Jurkat, Clone E6-1 (cell line): ENCODE measurements at places on chromosomes 1 and 21.

DNA sequence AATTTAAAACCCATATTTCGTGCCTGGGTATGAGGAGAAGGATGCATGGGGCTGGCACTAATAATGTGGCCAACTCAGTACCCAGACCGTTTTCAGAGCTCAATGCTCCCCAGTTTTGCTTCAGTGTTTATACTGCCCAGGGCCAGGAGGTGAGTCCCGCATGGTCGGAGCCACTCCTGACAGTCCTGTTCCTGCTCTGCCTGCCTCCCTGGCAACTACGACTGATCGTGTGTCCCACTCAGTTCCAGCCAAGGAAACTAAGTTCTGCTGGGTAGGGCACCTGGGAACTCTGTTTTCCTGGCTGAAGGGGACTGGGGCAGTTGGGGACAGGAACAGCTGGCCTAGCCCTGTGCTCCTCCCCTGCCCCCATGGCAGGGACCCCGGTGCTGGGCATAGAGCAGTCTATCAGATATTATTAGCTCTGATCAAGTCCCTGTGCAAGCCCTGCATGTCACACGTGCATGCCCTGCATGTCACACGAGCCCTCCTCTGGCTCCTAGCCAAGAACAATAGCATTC, 19.2 kb downstream of the S100A7 start:
- DNase-seq: no peak

DNA sequence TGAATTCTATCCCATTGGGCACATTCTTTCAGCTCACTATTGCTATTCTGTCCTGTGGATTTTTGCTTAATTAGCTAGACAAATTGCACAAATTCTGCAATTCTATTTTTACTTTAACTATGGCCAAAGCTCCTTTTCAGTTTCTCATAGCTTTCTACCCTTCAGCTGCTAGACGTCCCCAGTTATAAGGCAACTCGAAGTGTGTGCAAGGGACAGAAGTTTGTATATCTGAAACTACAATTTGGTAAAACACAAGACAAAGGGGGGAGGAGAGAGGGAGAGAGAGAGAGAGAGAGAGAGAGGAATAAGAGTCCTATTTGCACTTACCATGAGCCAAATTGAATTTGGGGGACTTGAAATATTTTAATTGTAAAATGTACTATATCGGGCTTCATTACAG, 91.8 kb downstream of the SETD4 start:
- DNase-seq: no peak

DNA sequence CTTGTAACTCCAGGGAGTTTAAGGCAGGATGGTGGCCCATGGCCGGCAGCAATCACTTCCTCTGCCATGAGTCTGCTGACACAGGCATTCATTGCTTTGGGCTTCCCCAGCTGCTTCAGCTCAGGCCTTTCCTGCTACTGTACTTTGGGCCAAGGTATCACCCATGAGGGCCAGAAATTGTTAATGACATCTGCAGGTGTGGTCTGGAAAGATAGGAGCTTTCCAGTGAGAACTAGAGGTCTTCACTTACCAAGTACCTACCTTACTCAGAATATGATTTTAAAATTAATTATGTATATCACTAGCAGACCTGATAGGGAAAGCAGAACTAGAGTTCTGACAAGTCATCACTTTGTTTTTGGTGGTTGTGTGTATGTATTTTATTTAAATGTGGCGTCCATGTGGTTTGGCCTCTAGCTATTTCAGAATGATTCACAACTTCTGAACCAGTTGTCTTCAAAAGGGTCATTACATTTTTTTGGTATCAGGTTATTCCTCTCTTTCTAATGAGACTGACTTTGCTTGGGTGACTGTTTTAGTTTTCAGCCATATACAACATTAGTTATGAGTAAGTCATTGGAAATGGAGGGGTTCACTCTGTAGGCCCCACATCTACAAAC, 2.7 kb downstream of the RGL1 start:
- no peak for DNase-seq

- no peak for DNase-seq
Measured at GRCh38 chr1:157399984-157400382, 152.3 kb downstream of the FCRL5 start.

DNA sequence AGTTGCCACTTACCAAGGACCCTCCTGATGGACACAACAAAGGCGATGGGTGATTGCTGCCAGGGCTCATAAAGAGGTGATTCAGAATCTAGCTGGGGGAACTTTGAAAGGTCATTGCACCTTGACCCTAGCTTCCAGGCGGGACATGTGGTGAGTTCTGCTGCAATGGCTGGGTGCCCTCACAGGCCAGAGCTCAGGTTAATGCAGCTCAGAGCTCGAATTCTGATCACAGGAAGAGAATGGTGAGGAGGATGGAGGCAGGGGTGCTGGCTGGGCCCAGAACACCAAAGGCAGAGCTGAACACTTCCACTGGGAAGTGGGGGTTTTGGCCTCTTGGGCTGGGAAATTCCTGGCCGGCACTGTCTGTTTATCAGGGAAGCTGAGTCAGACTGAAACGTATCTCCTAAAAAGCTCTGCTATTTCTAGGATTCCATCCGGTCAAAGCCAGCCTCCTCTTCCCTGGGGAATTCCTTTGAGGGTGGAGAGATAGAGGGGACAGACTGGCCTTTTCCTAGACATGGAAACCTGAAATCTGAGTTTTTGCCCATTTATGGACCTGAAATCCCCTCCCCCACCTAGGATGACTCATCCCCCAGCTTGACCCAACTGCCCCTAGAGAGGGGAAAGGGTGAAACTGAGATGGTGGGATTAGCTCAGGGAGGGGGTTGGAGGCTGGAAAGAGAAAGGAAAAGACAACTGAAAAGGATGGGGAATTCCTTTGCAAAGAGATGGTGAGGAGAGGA, 27.2 kb downstream of the NUAK2 start:
- no peak for DNase-seq

- no peak for DNase-seq
Measured at GRCh38 chr1:60126723-60127122, 53.2 kb upstream of the C1orf87 start.

DNA sequence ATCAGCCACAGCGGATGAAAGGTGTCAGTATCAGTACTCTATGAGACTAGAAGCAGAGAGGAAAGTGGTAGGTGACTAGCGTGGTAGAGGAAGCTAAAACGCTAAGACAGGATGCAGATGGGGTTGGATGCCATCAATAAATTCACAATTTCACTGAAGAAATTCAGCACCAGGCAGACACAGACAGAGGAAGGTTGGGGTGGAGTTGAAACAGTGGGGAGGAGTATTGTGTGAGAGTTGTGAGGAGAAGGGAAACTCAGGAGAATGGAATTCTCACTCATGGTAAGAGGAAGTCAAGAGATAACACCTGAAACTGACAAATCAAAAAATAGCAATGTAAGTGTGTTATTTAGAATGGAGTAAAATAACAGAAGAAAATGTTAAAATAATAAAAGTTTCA, 208.5 kb upstream of the DAB1 start:
- DNase-seq: no peak

GRCh38 chr1:50529510-50529909, 106.3 kb upstream of the DMRTA2 start:
- no peak for DNase-seq

DNA sequence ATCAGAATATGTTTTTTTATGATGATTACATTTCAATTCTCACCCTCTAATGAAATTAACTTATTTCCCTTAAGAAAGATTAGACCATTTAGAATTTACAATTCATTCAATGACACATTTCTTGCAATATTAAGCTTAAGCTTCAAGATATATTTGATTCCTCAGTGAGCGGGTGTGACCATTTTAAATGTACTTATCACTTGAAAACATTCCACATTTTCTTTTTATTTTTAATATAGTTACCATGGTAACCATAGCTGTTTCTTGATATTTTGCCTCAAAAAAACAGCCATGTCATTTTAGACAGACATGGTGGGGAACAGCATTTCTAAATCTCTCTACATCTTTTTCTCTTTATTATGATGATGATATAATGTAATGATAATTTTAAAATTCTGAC, 1029.0 kb upstream of the B3GALT2 start:
- no peak for DNase-seq

GRCh38 chr1:154998818-154999570, 3.6 kb upstream of the ZBTB7B start:
- DNase-seq: peak; percentile 88

DNA sequence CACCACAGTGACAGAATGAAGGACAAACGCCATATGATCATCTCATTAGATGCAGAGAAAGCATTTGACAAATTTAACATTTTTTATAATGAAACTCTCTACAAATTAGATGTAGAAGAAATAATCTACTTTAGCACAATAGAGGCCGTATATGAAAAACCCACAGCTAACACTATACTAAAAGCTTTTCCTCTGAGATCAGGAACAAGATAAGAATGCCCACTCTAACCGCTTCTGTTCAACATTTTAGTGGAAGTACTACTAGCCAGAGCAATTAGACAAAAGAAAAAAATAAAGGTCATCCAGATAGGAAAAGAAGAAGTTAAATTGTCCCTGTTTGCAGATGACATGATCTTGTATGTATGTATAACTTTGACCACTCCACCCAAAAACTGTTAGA, 109.7 kb downstream of the SLC35F3 start:
- no peak for DNase-seq

DNA sequence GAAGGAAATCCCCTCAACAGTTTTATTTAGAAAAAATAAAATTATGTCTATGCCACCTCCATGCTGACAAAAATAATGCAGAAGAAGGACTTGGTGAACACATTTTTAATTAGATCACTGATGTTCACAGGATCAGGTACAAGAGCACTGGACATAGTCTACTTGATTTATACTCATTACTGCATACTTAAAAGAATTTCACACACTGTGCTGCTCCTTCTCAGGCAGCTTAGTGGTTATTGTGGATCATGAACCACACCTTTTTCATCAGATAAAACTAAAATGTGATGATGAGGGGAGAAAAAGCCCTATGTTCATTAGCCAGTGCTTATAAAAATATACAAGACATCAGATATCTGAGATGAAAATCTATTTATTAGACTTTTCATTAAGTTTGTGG, 103.3 kb upstream of the DPH5 start:
- DNase-seq: peak; percentile 75

- DNase-seq: no peak
Measured at GRCh38 chr1:28560886-28561285, 8.0 kb downstream of the TRNAU1AP start.

DNA sequence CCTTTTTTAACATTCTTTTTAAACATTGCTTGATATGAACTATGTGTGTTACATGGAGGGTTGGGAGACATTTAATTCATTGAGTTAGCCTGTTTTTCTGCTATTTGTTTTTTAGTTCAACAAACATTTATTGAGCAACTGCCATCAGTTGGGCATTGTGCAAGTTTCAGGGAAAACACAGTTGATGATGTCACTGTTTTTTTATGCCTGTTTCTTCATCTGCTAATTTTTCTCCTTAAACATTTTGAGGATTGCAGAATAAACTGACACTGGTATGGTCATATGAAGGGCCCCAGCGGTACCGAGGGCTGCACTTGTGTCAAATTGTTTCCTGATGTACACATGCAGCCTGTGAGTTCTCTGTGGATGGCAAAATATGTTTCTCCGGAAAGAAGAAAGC, 253.0 kb downstream of the FGGY start:
- no peak for DNase-seq

DNA sequence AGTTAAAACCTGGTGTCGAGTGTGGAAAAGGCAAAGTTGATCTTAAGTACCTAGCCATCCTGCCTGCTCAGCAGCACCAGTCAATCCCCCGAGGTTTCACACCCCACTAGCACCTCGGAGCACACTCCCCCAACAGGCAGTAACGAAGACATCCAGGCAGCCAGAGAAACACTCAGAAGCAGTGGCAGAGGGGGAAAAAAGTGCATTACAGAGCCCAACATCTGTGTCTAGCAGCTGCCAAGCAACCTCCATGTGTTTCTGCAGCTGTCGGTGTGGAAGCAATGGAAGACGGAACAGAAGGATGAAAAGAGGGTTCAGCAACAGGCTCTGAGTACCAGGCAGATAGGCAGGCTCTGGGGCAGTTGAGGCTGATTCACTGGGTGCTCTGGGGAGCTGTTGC, 73.4 kb upstream of the PROX1 start:
- DNase-seq: peak; percentile 12

DNA sequence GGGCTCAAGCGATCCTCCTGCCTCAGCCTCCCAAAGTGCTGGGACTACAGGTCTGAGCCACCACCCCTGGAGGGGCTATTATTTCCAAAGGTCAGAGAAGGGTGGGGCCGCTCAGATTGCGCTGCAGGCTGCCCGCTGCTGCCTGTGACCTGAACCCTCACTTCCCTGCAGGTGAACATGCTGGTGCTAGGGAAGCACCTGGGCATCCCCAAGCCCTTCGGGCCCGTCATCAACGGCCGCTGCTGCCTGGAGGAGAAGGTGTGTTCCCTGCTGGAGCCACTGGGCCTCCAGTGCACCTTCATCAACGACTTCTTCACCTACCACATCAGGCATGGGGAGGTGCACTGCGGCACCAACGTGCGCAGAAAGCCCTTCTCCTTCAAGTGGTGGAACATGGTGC, 8.6 kb upstream of the PADI6 start:
- no peak for DNase-seq

DNA sequence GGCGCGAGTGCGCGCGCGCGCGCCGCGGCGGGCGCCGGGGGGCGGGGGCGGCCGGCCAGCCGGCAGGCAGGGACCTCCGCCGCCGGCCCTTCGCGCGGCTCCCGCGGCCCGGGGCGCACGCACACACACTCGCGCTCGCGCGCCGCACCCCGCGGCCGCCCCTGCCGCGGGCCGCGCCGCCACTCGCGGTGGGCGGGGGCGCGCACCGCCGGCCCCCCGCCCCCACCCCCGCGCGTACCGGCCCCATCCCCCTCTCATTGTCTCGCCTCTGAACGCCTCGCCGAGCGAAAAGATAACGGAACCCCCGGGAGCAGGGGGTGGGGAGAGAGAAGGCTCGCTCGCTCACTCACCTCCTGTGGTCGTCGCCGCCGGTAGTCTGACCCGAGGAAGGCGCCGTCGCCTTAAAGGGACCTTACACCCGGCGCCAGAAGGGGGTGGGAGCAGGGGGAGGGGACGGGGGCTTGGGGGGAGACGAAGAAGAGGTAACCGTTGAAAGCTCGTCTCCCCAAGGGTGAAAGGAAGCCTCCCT, 428 bp downstream of the POGZ start:
- peak; percentile 59 for DNase-seq

GRCh38 chr1:182406012-182406411, 5.5 kb upstream of the TEDDM1 start:
- DNase-seq: no peak
